ENCODE measurements at places on chromosomes 6 and 20. TPM values are rescaled to one million over a fixed set of nuclear protein-coding genes. Genes with fewer than 3 reads are reported as not detected.

Gene ROMO1
- 64.7 TPM for total RNA-seq

GRCh38 chr20:7426890-7427496 lies 513.3 kb downstream of the HAO1 start:
- DNase-seq, result no peak

DNA sequence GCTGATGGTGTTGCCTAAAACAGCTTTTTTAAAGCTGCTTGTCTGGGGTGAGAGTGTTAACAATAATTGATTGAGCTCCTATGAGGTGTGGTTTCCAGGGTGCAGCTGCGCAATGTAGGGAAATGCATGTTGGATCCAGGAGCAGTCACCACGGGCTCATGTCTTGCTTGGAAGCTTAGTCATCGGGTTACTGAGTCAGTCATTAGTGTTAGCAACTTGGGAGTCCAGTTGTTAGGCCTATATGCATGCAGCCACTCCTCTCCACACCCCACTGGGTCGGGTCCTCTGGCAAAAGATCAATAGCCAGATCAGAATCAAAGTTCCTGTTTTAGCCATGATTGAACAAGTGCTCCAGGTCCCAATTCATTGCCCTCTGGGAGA lies 271.7 kb upstream of the CHD6 start:
- no peak for DNase-seq

DNA sequence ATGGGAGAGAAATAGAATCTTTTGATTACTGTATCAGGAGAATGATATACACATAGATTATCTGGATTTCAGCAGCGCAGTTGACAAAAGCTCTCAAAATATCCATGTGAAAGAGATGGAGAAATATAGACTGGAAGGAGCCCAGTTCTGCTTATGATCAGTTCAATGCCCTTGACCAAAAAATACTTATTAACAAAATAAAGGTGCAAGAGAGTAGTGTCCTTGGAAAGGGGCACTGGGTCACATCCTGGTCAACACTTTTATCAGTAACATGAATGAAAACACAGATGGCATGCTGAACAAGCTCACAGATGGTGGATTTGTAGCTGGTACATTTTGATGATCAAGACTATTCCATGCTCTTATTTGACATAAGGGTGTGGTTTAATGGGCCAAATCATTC lies 63.9 kb upstream of the PLEKHG1 start:
- DNase-seq, result no peak

DNA sequence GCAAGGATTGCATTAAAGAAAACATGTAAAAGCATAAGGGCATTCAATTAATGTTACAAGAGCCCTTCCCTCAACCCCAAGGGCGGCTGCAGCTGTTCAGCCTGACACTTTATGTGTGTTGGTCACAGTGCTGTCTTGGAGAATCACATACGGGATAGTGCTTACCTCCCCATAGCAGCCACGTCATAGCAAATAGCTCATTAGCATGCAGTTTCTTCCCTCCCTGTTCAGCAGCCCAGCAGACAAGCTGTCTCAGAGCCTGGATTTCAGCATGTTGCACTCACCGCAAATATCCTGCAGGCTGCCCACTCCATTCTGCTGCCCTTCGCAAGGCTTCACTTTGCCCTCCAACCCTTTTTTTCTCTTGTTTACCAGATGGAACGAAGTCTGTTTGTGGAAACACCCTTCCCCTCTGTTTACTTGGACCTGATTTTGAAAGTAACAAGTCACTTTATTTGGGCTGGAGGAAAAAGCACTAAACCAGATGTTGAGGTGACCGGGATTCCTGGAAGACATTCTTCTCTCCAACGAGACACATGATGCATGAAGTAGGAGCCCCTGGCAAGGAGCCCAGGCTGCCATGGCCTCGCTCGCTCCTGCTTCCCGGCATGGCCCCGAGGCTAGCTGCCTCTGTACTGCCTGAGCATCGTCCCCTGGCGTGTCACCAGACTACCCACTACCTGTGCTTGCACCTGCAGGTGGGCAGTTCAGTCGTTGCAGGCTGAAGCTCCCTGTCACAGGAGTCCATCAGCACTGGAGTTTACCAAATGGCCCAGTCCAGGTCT lies 151.6 kb upstream of the GMDS start:
- DNase-seq, result peak; percentile 75

DNA sequence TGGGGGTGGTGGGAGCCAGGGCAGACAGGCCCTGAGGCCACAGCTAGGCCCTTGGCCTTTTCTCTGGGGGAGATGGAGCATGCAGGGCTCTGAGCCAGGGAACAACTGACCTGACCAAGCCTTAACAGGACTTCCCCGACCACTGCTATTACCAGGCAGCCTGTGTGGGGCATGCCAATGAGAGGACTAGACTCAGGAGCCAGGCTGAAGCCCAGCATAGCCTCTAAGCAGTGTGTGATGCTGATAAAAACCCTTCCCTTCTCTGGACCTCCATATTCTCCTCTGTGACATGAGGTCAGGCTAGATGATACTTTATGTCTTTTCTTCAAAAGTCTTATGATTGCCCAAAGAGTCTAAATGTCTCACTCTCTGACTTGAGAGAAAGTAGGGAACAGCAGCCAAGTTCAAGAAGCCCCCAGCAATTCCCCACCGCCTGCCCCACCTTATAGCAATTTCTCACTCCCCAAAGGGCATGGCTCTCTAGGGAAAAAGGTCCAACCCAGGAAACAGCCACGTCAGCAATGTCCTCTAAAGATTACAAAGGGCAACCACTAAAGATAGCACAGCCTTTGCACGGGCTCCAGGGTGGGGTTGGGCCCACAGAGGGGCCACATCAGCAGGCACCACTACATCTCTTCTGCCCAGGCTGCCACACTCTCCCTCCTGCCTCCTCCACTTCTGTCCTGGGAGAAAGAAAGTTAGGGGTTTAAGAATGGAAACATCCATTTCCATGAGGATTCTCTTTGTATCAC lies 71.3 kb downstream of the TRERF1 start:
- DNase-seq, result no peak

DNA sequence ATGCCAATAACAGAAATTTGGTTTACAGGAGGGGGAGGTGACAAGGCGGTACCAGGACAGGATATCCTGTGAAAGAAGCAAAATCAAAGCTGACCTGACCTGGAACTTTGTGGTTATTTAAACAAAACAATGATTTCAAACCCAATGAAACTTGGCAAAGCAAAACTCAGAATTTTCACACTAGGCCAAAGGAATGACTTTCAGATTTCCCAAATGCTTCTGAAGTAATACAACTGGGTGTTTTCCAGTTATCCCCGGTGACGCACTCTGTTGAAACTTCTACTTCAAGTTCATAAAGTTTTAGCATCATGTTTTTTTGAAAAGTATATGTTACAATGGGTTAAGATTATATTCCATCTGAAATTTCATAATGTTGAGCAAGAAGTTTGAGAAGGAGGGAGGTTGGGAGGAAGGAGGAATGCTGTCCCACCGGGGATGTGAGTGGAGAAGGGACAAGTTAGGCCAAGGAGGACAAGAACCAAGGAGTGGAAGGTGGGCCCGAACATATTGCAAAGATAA lies 78.1 kb upstream of the TRAF3IP2 start:
- no peak for DNase-seq

DNA sequence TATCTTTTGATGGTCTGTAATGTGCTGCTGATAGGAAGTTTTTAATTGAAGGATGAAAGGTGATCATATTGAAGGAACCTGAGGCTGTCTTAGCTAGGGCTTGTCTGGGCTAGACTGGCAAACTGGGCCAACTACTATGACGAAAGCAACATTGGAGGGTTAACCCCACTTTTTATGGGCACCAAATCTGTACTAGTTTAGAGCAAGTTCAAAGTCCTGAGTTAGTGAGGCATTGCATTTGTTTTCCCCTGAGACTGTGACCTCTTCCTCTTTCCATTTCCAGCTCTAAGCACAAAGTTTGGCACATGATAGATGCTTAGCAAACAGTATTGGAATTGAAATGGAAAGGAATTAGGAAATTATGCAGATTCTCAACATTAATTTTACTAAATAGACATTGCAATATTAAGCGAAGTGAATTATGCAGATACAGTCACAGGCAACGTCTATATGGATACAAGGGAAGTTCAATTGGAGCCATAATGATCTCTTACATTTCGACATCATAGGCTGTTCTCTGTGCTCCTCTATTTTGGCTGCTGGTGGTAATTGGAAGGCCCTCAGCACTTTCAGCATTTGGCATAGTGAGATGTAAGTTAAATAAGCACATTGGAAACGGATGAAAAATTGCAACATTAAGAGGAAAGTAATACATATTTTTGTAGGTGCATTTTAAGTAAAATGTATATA lies 22.2 kb downstream of the CEP57L1 start:
- DNase-seq, result no peak

GRCh38 chr20:31840906-31841816 lies 4.2 kb downstream of the FOXS1 start:
- no peak for DNase-seq

Gene PTCHD4
- total RNA-seq, result 4.0 TPM

Gene CD83
- 3.5 TPM for total RNA-seq

Gene SLC17A2
- not detected for total RNA-seq

Gene TAF4
- 22.0 TPM for total RNA-seq

Gene SERINC1
- 365 TPM for total RNA-seq

- no peak for DNase-seq
These were observed 92.1 kb upstream of the EEF1E1 start for GRCh38 chr6:8194490-8194889.

- no peak for DNase-seq
These were observed 31.2 kb downstream of the TREML1 start for GRCh38 chr6:41122918-41123317.

DNA sequence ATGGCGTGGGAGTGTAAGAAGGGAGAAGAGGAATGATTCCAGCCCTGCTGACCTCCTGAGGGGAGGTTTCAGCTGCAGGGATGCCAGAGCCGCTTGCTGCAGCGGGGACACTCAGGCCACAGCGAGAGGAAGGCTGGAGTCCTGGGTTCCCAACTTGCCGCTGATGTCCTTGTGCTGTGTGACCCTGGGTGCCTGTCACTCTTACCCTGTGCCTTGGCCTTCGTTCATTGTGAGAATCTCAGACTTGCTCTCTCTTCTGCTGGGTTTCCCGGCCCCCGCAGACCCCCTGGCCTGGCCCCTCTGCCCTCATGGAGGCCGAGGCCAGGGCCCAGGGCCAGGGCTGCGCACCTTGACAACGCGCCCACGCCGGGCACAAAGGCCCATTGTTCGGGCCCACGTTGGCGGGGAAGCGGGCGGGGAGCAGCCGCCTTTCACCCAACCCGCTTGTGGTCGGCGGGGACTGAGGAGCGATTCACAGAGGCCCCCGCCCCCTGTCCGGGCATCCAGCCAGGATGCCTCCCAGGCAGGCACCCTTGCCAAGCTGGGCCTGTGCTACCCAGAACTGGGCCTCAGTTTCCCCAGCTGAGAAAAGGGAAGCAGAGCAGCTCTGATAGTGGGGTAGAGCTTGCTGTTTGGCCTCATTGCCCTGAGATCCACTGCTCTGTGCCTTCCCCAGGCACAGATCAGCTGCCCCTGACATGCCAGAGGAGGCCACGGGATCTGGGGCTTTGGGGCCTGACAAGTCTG lies 52.4 kb downstream of the CEBPB start:
- peak; percentile 81 for DNase-seq

DNA sequence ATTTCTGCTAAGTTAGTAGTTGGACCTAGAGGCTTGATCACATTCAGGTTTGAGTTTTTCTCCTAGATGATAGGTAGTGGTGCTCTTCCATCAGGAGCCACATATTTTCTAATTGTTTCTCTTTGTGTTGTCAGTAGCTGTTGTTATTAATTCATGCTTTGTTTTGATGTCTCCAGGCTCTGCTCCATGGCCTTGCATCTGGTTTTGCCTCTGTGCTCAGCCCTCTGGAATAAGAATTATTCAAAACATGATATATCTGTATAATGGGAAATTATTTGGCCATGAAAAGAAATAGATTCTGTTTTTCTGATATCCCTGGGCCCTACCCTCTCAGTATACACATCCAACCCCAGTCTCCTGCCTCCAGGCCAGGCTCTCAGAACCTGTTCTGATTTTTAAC lies 184.8 kb downstream of the CDC5L start:
- no peak for DNase-seq

Gene TEAD3
- total RNA-seq, result 11.5 TPM

- no peak for DNase-seq
These were observed 46.5 kb downstream of the SMLR1 start for GRCh38 chr6:130873746-130874145.

GRCh38 chr6:4351520-4352321 lies 216.3 kb upstream of the ECI2 start:
- peak; percentile 50 for DNase-seq

Gene DYNLT2
- total RNA-seq, result 5.5 TPM

GRCh38 chr20:61437280-61438206 lies 185.5 kb downstream of the CDH4 start:
- DNase-seq, result no peak

DNA sequence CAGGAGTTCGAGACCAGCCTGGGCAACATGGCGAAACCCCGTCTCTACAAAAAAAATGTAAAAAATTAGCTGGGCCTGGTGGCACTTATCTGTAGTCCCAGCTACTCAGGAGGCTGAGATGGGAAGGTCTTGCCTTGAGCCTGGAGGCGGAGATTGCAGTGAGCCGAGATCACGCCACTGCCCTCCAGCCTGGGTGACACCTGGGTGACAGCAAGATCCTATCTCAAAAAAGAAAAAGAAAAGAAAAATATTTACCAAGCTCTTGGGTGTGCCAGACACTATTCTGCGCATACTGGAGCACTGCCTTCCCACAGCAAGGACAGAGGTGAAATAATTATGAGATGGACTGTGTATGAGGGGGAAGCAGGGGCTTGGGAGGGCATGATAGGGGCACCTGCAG lies 19.6 kb downstream of the POFUT1 start:
- no peak for DNase-seq

GRCh38 chr6:3361312-3362037 lies 95.4 kb downstream of the SLC22A23 start:
- DNase-seq, result no peak

- DNase-seq, result no peak
These were observed 48.8 kb downstream of the MAPK14 start for GRCh38 chr6:36076178-36077063.

- no peak for DNase-seq
These were observed 1.9 kb downstream of the HRH3 start for GRCh38 chr20:62217913-62218773.
